ENCODE measurements at places on chromosomes 2 and 18. TPM values are rescaled to one million over a fixed set of nuclear protein-coding genes. Genes with fewer than 3 reads are reported as not detected.

- H3K36me3 ChIP-seq, result no peaks in the 10 kb centered on the region
- no peak for DNase-seq
- H3K4me3 ChIP-seq, result no peak overlapping the region
- H3K4me1 ChIP-seq, result peaks cover 10% of the 10 kb centered on the region
- H3K27me3 ChIP-seq, result no peaks in the 10 kb centered on the region
Observed at GRCh38 chr2:199987586-199987985, 32.2 kb downstream of the MAIP1 start.

The PRR30 gene
- not detected for total RNA-seq

The CERS6 gene
- total RNA-seq, result 36.4 TPM

DNA sequence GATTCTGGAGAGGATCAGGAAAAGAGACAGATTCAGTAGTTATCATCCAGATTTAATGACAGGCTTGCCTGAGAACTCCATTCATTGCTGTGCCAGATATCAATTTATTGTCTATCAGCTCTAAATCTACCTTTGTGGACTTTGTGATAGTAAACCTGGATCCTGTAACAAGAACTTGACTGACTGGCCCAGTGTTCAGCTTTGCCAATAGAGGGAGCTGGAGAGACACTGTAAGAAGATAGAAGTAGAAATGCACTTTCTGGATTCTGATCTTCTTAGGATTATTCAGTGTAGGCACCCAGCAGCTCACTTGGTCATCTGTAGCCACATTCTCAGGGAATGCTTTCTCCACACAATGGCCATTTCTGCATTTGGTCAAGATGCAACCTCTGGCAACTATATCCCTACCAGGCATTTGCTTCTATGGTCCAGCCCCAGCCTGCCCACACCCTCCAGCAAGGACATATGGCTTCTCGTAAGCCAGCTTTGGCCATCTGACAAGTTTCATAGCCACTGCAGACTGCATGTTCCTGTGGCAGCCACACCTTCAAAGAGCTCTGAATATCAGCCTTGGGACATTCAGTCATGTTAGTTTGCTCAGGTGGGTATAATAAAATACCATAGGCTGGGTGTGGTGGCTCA, 6.1 kb upstream of the SERPINB8 start:
- H3K27me3 ChIP-seq, result peaks cover 5% of the 10 kb centered on the region
- no peaks in the 10 kb centered on the region for H3K4me1 ChIP-seq
- H3K27ac ChIP-seq, result no peak overlapping the region

DNA sequence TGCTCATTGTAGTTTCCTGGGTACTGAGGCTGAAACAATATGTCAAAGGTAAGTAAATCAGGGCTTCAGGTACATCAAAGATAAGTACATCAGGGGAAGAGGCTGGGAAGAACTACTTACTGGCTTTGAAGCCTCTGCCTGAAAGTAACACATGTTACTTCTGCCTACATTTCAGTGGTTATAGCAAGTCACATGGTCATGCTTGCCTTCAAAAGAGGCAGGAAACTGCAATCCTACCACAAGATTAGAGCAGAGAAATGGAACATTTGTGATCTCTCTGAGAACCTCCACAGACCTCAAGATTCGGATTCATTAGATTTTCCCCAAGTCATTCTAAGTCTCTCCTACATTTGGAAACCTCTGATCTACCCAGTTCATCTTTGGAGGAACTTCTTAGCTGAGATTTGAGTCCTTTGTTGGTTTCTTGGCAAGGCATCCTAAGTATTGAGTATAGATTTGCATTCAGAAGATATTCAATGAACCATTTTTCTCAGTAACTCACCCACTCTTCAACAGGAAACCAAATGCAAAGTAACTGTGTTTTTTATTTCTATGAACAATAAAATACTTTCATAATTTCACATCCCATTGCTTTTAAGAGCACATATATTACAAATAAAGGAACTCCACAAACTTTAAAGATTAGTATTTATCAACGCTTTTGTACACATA, 48.5 kb upstream of the CCDC195 start:
- no peak overlapping the region for H3K27ac ChIP-seq
- H3K4me3 ChIP-seq, result no peak overlapping the region
- no peak for DNase-seq
- H3K36me3 ChIP-seq, result peaks cover 21% of the 10 kb centered on the region
- no peaks in the 10 kb centered on the region for H3K4me1 ChIP-seq
- peaks cover 10% of the 10 kb centered on the region for H3K27me3 ChIP-seq

DNA sequence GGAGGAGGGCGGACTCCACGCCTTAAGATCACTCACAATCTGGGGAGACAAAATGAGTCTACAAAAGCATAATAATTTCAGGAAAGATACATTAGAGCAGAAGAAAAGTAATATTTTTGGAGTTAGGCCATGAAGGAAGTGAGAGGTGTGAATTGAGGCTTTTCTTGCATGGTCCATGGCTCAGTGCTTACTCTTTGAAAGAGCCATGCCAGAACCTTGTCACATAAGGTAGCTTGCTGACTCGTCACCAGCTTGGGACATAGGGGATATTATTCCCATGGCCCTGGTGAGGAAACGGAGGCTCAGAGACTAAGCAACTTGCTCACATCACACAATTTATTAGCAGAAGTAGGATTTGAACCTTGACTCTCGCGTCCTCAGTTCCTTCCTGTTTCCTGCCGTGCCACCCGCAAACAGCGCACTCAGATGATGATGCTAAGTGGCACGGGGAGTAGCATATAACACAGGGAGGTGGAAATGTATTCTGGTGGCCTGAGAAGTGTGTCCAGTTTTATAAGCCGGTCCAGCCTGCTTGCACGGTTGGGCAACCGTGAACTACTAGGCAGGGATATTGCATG, 312.2 kb upstream of the EPAS1 start:
- H3K27me3 ChIP-seq, result peaks cover 5% of the 10 kb centered on the region
- H3K27ac ChIP-seq, result no peak overlapping the region
- peaks cover 14% of the 10 kb centered on the region for H3K4me1 ChIP-seq
- H3K4me3 ChIP-seq, result no peak overlapping the region

The ANTXR1 gene
- total RNA-seq, result 7.5 TPM

- no peak overlapping the region for H3K27ac ChIP-seq
- peaks cover 8% of the 10 kb centered on the region for H3K27me3 ChIP-seq
- no peak for DNase-seq
Observed at GRCh38 chr2:237685408-237685807, 58.0 kb downstream of the LRRFIP1 start.

The AKAIN1 gene
- total RNA-seq, result not detected

The TFCP2L1 gene
- total RNA-seq, result 1.7 TPM

- no peaks in the 10 kb centered on the region for H3K36me3 ChIP-seq
- no peak overlapping the region for H3K4me3 ChIP-seq
- no peaks in the 10 kb centered on the region for H3K4me1 ChIP-seq
- DNase-seq, result no peak
- no peaks in the 10 kb centered on the region for H3K27me3 ChIP-seq
- H3K27ac ChIP-seq, result no peak overlapping the region
Observed at GRCh38 chr2:106037932-106038331, 156.2 kb downstream of the UXS1 start.

GRCh38 chr2:237540823-237541222, 25.6 kb upstream of the PRLH start:
- H3K36me3 ChIP-seq, result no peaks in the 10 kb centered on the region
- no peak for DNase-seq
- peaks cover under 1% of the 10 kb centered on the region for H3K4me1 ChIP-seq
- H3K27ac ChIP-seq, result no peak overlapping the region

The AMER3 gene
- 0.18 TPM for total RNA-seq

DNA sequence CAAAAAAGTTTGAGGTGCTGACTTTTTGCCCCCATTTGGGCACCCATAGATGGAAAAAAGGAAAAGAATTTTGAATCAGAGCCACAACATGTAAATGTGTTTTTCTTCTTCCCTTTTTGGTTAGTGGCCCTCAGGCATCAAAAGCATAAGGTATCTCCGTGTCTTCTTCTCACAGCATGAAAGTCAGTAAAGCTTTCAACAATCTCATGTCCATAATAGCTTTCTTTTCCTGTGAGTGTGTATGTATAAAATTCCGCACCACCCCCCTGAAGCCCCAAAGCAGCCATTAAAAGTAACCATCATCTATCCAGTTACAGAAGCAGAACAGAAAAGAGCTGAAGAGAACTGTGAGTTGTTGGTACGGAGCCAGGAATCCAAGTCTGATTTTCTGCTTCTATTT, 1539.7 kb upstream of the ACVR2A start:
- DNase-seq, result no peak
- H3K27me3 ChIP-seq, result peaks cover 2% of the 10 kb centered on the region
- no peak overlapping the region for H3K4me3 ChIP-seq
- no peaks in the 10 kb centered on the region for H3K4me1 ChIP-seq
- H3K27ac ChIP-seq, result no peak overlapping the region

GRCh38 chr2:179569831-179570233, 291.6 kb downstream of the ZNF385B start:
- no peaks in the 10 kb centered on the region for H3K27me3 ChIP-seq
- no peak overlapping the region for H3K27ac ChIP-seq
- DNase-seq, result no peak
- H3K4me3 ChIP-seq, result no peak overlapping the region
- H3K4me1 ChIP-seq, result no peaks in the 10 kb centered on the region

- no peaks in the 10 kb centered on the region for H3K27me3 ChIP-seq
- DNase-seq, result no peak
- no peaks in the 10 kb centered on the region for H3K4me1 ChIP-seq
- H3K27ac ChIP-seq, result no peak overlapping the region
Observed at GRCh38 chr2:66968946-66969345, 428.2 kb upstream of the ETAA1 start.

DNA sequence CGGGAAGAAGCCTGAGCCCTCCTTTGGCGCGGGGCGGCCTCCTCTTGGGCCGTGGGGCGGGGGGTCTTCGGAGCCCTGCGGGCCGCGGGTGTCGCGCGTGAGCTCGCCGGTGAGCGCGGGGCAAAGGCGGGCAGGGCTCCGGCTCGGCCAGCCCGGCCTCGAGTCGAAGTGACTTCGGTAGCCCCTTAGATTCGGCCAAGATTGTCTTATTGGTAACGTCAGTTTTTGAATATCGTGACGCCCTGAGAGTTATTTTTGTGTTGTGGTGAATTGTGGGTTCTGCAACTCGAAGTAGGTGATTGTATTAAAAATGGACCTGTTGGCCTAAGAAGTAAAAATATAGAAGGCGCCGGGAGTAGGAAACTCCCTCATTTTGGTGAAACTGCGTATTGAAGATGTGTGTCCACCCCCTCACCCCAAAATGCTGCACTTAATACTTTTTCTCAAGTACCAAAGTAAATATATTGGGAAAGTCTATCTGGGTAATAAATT, 669 bp downstream of the MARCHF7 start:
- no peak for DNase-seq
- peak overlapping the region; percentile 100 for H3K27ac ChIP-seq
- H3K27me3 ChIP-seq, result peaks cover 9% of the 10 kb centered on the region
- H3K4me1 ChIP-seq, result peaks cover 31% of the 10 kb centered on the region
- H3K36me3 ChIP-seq, result peaks cover 13% of the 10 kb centered on the region
- H3K4me3 ChIP-seq, result peak overlapping the region; percentile 95

DNA sequence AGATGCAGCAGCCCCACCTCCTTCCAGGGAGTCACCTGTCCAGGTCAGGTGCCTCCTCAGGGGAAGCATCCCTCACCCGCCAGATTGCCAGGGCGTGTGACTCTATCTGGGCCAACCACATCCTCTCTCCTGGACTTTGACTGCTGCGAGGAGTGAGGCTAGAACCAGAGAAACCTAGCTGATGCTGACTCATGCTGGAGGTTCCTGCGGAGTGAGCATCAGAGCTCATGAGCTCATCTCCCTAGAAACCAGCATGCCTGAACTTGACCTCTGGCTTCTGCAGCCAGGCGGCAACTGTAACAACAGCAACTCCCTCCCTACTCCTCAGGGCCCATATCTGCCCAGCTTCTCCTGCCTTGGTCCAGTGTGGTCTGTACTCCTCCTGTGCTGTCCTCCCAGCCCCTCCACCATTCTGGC, 28.3 kb upstream of the NT5DC4 start:
- no peak overlapping the region for H3K4me3 ChIP-seq
- no peaks in the 10 kb centered on the region for H3K36me3 ChIP-seq

- no peak overlapping the region for H3K4me3 ChIP-seq
- H3K36me3 ChIP-seq, result no peaks in the 10 kb centered on the region
- no peak for DNase-seq
- peaks cover 4% of the 10 kb centered on the region for H3K27me3 ChIP-seq
- H3K27ac ChIP-seq, result no peak overlapping the region
Observed at GRCh38 chr2:242031481-242032019, 162.0 kb downstream of the RTP5 start.

The DYSF gene
- total RNA-seq, result 566 TPM

- H3K27ac ChIP-seq, result no peak overlapping the region
- no peak overlapping the region for H3K4me3 ChIP-seq
- peaks cover 4% of the 10 kb centered on the region for H3K27me3 ChIP-seq
- H3K36me3 ChIP-seq, result no peaks in the 10 kb centered on the region
Observed at GRCh38 chr18:11073971-11074370, 75.4 kb downstream of the PIEZO2 start.

- peaks cover 12% of the 10 kb centered on the region for H3K4me1 ChIP-seq
- no peak overlapping the region for H3K4me3 ChIP-seq
- no peak for DNase-seq
- no peaks in the 10 kb centered on the region for H3K36me3 ChIP-seq
- no peak overlapping the region for H3K27ac ChIP-seq
Observed at GRCh38 chr2:53515435-53516332, 251.9 kb upstream of the CHAC2 start.

DNA sequence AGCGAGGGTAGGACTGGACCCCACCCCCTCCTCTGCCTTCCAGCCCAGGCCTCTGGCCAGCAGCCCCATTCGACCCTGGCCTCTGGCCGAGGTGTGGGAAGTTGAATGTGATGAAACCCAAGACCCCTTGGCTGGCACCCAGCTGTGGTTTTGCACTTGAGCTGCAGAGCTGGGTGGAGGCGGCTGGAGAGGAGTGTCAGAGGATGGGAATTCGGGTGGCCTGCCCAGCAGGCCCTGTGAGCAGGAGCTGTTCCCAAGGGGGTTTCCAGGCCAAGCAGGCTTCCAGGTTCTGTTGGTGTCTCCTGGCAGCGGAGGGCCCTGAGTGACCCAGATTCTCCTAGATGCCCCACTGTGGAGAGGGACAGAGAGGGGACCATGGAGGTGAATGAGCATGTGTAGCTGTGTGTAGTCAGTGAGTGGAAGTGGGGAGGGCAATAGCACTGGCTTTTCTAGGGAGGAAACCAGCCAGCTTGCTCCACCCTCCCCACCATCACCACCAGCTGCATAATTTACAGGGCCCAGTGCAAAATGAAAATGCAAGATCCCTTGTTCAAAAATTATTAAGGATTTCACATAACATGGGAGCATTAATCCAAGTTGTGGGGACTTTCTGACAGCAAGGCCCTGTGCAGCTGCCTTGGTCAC, 172.2 kb upstream of the HAAO start:
- no peak overlapping the region for H3K27ac ChIP-seq
- no peaks in the 10 kb centered on the region for H3K36me3 ChIP-seq
- peaks cover 11% of the 10 kb centered on the region for H3K4me1 ChIP-seq

- H3K4me1 ChIP-seq, result peaks cover 27% of the 10 kb centered on the region
- peaks cover 13% of the 10 kb centered on the region for H3K27me3 ChIP-seq
- no peak overlapping the region for H3K27ac ChIP-seq
Observed at GRCh38 chr18:77059294-77059916, 73.2 kb downstream of the MBP start.

All from endothelial cell (in vitro differentiated cells).